ENCODE measurements at places on chromosomes 6 and 20.

- DNase-seq, result no peak
These were observed 11.5 kb downstream of the BRD2 start for GRCh38 chr6:32979720-32980487.

- DNase-seq, result no peak
These were observed 283.5 kb downstream of the KHDC1L start for GRCh38 chr6:72941751-72942150.

- DNase-seq, result no peak
These were observed 1.7 kb downstream of the IP6K3 start for GRCh38 chr6:33744895-33745546.

DNA sequence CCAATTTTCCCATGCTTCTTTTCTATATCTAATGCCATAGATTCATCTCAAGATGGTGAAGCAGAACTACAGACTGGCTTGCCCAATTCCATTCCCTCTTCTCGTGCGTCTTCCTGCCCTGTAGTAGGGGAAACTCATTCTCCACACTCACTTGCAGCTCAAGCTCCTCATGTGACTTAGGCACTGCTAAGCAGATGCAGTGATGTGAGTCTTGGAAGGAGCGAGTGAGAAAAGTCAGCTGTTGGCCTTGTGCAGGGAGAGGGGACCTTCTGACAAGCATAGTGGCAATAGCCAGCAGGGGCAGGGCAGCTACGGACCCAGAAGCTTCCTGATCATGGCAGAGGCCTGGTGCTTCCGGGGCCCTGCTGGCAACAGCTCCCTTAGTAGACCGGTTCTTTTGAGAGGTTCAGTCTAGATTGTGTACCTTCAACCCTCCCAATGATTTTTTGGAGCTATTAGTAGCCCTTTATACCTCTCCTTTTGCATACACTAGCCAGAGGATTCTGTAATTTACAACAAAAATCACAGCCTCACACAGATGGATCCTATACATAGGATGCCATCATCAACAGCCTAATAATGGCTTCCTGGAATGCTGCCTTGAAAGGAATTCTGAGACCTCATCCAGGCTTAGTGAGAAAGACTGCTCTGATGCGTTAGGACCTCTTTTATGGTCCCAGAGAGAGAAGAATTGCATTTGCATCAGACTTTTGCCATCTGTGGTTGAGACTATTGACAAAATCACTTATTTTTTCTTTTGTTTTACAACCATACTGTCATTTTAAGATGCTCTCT is 121.5 kb upstream of the RIPOR2 start:
- DNase-seq, result no peak

GRCh38 chr6:117906958-117907600 is at the start of gene SLC35F1:
Gene SLC35F1, plus strand, starts transcription at chr6:117907264.
- DNase-seq, result peak; percentile 59

DNA sequence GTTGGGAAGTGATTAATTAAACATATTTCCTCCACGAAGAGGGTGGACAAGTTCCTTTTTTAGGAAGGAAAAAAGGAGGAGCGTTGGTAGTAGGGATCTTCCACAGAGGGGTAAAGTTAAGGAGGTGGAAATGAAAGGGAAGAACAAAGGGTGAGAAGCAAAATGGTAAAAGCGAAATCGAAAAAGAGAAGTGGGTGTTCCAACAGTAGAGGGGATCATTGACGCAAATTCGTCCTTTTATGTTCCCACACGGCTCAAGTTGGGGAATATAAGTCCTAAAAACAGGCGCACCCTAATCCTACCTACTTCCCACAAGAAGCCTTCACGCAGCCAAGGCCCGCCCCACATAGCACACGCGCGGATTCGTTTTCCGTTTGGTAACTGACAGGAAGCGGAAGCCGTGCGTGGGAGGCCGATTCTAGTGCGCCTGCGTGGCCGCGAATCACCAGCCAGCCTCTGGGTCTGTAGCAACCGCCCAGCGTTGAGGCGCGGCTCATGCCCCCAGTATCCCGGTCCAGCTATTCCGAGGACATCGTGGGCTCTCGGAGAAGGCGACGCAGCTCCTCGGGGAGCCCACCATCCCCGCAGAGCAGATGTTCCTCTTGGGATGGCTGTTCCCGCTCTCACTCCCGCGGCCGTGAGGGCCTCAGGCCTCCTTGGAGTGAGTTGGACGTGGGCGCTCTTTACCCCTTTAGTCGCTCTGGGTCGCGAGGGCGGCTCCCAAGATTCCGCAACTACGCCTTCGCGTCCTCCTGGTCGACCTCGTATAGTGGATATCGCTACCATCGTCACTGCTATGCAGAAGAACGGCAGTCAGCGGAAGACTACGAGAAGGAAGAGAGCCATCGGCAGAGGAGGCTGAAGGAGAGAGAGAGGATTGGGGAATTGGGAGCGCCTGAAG is at the start of gene NKAPL:
Gene NKAPL, plus strand, starts transcription at position 421 of the 901 bp plus-strand sequence. Its CDS starts 75 bp downstream, at position 496.
- peak; percentile 91 for DNase-seq

GRCh38 chr6:170355661-170356060 is 49.1 kb downstream of the FAM120B start:
- no peak for DNase-seq

- no peak for DNase-seq
These were observed 29.9 kb downstream of the COX4I2 start for GRCh38 chr20:31667315-31668285.

GRCh38 chr20:11445161-11445560 is 472.5 kb upstream of the BTBD3 start:
- DNase-seq, result no peak

- no peak for DNase-seq
These were observed 91.3 kb upstream of the OGFRL1 start for GRCh38 chr6:71197267-71197666.

DNA sequence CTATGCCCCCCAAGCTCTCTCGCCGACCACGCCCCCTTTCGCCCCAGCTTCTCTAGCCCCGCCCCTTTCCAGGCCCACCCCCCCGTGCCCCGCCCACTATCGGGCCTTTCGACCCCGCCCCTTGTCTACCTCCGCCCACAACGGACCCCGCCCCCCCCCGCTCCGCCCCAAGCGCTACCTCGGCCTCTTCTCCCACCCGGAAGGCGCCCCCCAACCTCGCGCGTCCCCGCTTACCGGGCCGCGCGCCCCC is 200 bp downstream of the ZBTB22 start:
- DNase-seq, result peak; percentile 87

- no peak for DNase-seq
These were observed 78.8 kb upstream of the RALY start for GRCh38 chr20:33914919-33915318.

DNA sequence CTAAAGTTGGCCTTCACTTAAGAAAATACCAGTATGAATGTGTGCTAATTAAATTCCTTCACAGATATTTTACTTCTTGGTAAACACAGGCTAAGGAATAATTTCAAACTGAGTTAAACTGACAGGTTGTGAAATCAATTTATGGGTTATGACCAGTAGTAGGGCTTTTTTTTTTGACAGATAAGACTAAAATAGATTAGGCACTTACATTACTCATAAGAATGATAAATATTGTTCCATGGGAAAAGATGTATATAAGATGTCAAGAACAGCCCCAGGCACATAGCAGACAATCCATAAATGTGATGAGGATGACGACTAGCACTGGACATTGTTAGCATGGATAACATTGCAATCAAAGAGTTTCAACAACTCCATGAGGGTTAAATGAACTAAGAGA is 22.9 kb downstream of the NT5E start:
- no peak for DNase-seq

DNA sequence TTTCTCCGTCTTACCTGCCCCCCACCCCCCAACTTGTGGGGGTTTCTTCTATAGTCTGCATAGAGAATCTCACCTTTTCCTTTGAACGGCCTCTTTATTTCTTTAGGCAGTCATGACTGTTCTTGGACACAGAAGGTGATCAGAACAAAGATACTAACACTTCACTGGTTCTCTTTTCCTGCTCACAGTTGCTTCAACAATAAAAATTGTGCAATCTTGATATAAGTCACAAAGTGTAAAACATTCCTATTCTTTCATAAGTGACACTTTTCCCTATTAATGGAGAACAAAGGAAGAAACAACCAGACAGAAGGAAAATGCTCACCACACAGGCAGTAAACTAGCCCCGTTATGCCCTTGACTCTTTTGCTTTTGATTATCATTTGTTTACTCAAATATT is 238.4 kb upstream of the QKI start:
- DNase-seq, result no peak

- DNase-seq, result no peak
These were observed 6.7 kb downstream of the FLOT1 start for GRCh38 chr6:30735668-30736314.

- DNase-seq, result no peak
These were observed 9.2 kb upstream of the DSP start for GRCh38 chr6:7532232-7532631.

GRCh38 chr6:143746202-143747119 is 68.7 kb downstream of the PHACTR2 start:
- DNase-seq, result no peak

DNA sequence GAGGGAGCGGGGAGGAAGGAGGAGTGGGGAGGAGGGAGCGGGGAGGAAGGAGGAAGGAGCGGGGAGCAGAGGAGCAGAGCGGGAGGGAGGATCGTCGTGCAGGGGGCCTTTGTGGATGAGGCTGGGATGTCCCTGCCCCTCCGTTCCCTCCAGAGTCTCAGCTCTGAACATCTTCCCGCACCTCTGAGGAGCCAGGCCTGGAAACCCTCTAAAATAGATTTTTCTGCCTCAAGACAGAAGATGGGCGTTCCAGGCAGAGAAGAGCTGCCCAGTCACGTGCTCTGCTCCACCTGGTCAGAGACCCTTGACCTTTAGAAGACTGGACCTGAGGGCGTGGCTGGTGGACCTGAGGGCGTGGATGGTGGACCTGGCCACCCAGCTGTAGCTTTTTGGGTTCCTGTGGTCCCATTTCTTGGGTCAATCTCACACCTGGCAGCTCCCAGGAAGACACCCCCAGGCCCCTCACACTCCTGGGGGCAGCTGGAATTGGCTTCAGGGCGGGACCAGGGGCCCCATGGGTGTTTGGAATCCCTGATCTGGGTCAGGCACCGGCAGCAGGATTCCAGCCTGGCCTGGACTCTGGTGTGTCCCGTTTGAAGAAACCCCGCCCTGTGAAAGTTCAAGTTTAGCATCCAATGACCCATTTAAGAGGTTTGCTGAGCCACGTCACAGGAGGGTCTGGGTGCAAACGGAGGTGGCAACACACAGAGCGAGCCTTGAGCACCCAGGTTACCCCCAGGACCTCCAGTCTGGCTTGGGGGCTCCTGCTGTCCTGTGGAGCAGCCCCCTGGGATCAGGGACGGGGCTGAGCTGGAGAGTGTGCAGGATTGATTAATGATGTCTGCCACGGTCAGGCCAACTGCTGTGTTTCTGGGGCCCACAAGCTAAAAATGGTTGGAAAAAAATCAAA is 96.9 kb upstream of the BHLHE23 start:
- DNase-seq, result peak; percentile 73

DNA sequence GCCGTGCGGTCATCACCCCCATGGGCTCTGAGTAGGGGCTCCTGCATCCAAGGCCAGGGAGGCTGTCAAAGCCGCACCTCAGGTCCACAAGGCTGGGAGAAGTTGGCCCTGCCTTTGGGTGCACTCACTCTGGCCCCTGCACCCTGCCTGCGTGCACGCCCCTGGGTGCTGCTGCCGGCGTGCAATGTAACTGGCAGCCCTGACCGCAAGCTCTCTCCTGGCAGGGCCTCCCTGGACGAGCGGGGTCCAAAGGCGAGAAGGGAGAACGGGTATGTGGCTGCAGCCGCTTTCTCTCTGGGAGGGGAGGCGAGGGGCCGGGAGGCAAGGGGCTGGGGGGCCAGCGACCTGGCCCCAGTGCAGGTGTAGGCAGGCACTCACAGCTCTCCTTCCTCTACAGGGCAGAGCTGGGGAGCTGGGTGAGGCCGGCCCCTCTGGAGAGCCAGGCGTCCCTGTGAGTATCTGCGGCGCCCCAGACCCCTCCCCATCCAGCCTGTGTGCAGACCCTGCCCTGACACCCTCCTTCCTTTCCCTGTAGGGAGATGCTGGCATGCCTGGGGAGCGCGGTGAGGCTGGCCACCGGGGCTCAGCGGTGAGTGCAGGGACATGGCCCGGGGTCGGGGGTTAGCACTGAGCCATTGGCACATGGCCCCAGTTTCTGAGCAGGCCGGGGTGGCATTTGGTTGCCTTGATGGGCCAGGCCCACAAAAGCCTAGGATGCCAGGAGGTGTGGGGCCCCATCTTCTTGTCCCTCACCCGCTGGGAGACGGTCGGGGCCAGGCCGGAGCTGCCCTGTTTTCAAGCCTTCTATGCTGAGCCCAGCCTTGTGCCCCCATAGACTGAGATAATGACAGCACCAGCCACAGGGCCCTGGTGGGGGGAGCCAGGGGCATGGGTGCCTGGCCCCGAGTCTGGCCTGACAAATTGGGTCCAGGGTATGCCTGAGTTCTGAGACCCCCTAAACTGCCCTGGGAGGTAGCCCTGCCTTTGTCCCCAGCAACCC is 12.7 kb downstream of the COL9A3 start:
- DNase-seq, result no peak

DNA sequence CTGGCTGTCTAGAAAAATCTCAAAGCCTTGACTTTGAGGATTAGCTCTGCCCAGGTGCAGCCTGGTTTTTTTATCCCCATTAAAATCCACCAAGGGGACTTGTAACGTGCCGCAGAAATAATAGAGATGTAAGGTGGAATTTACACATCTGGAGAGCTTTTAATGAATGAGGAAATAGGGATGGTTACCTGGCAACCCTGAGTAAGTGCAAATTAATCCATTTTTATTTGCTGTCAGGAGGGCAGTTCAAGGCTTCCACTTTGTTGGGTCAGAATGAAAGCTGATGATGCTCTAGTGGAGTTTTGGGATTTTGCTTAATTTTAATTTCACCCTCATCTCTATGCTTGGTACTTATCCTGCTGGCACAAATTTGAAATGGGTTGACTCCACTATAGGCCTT is 163.4 kb upstream of the CEP162 start:
- DNase-seq, result no peak

- no peak for DNase-seq
These were observed 14.3 kb upstream of the C20orf144 start for GRCh38 chr20:33647603-33648395.

DNA sequence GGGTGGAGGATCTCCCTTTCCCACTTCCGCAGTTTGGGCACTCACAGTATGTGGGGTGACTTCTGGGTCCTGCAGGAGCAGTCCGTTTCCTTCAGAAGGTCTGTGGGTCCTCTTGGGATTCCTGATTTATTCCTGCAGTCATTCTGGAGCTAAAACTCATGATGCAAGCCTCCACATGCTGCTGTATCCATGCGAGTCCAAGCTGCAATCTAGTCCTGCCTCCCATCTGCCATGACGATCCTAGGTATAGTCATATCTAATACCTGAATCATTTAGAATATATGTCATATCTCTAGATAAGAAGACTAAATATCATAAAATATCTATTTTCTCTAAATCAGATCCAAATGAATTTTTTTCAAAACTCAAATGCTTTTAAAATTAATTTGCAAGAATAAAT is 103.4 kb upstream of the AHI1 start:
- no peak for DNase-seq

DNA sequence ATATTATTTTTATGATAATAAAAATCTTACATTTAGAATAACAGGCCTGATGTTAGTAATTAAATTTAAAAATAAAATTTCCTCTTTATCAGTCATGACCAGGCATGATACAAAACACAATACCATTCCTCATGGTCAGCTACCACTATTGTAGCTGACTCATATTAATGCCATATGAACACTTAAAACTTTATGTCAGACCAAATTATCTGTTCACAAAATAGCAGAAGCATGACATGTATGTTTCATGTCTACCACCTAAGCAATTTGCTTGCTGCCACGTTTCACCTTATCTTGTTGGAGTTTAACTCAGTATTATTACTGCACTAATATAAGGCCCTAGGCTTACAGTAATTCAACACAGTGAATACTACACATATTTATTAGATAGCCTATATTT is 65.7 kb downstream of the HTR1B start:
- no peak for DNase-seq
